ENCODE measurements at places on chromosomes 7 and 10.

DNA sequence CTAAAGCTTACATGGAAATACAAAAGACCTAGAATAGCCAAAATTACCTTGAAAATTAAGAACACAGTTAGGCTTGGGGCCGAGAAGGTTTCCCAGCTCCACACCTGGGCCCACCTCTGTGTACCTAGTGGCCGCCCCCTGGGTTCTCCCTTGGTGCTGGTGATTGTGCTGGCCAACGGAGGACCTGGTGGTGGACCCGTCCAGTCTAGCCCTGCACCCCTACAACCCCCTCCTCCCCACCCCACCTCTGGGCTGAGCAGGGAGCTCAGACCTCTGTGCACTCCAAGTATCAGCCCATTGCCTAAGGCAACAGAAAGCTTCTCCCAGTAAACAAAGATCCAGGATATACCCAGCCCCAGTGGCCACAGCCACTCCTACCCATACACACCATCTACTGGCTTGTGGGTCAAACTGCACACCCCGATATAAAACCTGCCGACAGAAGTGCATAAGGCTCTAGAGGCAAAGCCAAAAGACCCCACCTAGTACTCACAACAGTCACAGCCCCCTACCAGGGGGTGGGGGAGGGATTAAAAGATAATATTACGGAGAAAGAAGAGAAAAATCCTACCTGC lies 105.0 kb upstream of the DIP2C start:
- DNase-seq: no peak

DNA sequence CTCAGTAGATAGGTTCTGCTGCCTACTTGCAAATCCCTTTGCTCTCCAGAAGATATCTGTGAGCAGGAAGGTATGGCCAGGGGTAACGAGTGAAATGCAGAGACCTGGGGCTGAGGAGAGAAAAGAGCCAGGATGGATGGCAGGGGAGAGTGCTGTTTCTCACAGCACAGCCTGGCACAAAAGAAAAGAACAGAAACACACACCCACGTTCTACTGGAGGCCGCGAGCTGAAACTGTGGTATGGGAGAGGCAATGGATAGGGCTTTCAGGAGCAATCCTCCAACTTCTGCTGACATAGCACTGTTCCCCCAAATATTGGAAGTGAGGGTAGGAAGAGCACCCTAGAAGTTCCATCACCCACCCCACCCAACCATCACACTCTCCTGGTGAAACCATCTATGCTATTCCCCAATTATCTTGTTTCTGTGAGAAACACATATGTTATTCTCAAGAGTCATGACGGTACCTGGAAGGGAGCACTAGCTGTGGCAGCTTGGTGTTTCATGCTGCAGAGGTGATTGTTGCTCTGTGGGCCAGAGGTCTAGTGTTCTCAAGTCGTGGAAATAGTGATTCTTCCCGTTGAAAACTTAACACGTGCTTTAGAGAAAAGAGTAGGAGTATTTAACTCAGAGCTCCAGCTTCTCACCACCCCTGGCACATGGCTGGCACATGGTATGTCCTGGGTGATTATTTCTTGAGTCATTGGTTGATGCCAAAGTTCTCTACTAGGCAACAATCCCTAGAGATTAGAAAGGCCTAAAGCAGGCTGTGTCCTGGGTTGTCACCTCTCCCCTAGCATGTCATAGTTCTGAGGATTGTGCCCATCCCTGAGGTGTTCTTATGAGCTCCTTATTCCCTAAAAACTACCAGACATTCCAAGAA lies 198.3 kb downstream of the PLXNA4 start:
- no peak for DNase-seq

- no peak for DNase-seq
Measured at GRCh38 chr7:12323415-12323814, 80.2 kb downstream of the VWDE start.

- no peak for DNase-seq
Measured at GRCh38 chr10:78896159-78896928, 172.4 kb upstream of the ZMIZ1 start.
